ENCODE measurements at places on chromosomes 11 and 22.

- peak; percentile 87 for DNase-seq
Observed at GRCh38 chr22:48713272-48714205, 1114.1 kb downstream of the BRD1 start.

- DNase-seq = no peak
Observed at GRCh38 chr11:84420271-84420670, 1134.1 kb upstream of the CCDC90B start.

DNA sequence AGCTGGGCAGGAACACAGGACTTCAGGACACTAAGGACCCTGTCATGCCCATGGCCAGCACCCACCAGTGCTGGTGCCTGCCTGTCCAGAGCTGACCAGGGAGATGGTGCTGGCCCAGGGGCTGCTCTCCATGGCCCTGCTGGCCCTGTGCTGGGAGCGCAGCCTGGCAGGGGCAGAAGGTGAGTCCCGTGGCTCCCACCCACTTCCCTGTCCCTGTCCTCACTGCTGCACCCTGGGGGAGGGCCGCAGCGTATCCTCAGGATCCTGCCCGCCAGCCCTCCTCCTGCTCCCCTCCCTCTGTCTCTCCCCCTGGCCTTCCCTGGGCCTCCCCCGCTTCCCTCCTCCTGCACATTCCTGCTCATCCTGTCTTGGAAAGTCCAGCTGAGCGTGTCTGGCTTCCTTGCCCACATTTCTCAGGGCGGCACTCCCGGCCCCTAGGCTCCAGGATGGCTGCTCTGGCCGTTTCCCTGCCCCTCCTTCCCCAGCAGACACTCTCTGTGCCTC is 8.7 kb downstream of the CSF2RB start:
- no peak for DNase-seq

DNA sequence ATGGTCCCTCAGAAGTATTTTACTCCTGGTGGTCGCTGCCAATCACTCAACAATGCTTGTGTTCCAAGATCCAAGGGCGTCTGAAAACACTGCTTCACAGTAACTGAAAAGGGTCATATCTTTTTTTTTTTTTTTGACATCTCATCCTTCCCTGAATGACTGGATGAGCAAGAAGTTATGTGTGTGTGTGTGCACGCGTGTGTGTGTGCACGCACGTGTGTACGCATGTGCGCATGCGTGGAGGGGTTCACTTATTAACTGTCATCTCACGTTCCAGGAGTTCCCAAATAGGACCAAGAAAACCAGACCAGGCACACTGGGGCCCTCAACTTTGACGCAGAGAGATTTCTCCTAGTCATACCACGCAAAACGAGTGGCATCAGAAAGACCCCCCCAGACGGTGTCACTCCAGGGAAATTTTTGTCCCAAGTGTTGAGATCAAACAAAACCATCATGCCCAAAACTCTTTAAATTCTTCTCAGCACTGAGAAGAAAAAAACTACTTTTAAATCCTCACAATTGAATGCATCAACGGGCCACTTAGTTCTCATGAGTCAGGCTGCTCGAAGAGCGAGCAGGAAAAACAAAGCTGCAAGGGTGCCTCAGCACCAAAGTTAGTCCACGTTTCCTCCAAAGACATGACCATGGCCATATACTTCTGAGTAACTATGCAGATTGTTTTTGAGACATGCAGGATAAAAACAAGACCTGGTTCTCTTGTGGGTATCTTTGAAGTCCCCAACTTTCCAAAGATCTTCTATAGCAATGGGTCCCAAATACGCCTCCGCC is 12.9 kb downstream of the MN1 start:
- no peak for DNase-seq

DNA sequence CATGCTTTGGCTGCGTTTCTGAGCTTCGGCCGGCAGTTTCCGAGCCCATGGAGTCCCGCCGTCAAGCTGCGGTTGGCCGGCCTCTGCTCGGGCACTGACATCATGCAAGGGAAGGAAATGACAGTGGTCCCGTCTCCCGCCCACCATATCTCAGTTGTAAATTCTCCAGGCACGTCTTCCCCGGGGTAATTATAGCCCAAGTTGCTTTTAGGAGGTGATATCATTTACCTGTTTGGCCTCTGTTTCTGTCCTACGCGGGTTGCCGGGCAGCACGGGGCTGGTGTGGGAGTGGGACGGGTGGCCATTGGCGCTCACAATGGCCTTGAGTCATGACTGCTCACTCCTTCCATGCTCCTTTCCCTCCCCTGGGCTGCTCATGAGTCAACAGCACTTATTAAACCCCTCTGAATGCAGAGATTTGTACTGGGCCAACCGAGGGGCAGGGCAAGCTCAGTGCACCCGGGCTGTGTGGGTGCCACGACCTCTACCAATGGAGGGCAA is 4.2 kb upstream of the ANO1 start:
- no peak for DNase-seq

Measured in chondrocyte (in vitro differentiated cells).